ENCODE measurements at places on chromosomes 11 and 22.
A peak's percentile ranks its signal among the peaks of the same experiment; 100 is the strongest.

- no peak for DNase-seq
Measured at GRCh38 chr11:27087432-27087831, 46.8 kb downstream of the BBOX1 start.

GRCh38 chr22:46792841-46793261 is 30.4 kb downstream of the TBC1D22A start:
- no peak for DNase-seq

GRCh38 chr22:35128637-35129036 is 62.7 kb downstream of the ISX start:
- DNase-seq = no peak

GRCh38 chr11:128574576-128575011 is 12.8 kb downstream of the ETS1 start:
- no peak for DNase-seq

DNA sequence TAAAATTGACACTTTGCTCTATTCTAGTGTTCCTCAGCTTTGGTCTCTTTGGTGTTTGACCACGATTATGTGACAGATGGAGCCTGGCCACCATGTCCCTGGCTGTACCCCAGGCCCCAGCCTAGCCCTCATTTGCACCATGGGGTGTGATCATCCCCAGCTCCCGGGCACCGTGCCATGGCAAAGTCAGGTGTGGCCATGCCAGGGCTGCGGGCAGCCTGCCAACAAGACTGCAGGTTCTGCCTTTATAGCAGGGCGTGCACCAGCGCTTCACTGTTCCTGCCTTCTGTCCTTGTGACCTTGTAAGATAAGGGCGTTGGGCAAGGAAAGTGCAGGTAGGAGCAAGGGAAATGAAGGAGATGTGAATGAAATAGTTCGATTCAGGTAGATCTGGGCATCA is 22.4 kb upstream of the APOBEC3A start:
- peak; percentile 11 for DNase-seq

GRCh38 chr11:110085255-110085838 is 7.8 kb upstream of the ZC3H12C start:
- no peak for DNase-seq

GRCh38 chr11:94851864-94852636 is 83.9 kb downstream of the AMOTL1 start:
- DNase-seq = no peak

DNA sequence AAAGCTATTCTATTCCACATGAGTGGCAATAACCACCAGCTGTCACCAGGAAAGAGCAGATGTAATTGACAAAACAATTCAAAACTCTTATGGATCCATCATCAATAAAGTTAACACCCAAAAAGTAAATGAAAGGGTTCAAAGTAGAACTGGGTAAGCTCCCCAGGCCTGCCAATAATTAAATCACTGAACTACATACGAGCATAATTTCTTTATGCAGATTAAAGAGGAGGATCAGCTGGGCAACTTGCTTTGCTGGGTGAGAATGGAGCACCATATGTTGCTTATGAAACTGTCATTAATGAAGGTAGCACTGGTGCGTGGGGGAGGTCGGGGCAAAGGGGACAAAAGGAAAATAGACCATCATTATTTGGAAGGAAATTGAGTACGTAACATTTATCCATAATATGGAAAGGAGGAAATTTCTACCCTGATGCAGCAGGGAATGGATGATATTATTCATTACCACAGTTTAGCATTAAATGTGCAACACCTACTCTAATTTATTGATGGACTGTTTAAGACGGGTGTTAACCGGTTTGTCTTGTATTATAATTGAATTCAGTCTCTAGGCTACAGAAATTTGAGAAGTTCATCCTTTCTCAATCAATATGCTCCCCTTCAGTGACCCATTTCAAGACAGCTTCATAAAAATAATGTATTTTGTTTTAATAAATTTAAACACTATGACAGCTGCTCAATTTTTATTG is 315.9 kb downstream of the CADM1 start:
- no peak for DNase-seq

DNA sequence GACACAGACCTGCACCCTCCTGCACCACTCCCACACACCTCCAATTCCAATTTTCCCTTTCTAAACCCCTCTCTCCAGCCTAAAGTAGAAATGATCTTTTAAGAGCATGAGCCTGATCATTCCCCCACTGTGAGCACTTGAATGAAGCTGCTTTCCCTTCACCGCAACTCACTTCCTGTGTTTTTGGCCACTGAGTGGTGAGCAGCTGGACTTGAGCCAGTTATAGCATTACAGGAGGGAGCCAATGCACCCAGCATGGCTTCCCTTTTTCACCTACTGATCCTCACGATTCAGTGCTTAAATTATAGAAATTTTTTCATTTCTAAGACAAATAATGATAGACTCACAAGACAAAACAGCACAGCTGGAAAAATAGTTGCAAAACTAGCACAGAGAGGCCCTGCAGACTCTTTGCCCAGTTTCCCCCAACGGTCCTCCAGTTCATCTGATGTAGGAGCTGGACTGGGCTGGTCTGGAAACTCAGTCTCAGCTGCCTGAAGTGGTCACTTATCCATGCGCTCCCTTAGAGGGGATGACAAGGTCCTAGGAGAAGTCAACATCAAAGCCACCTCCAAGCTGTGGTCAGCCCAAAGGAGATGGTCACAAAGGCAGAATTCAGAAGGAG is 9.7 kb upstream of the APOL4 start:
- DNase-seq = no peak

- no peak for DNase-seq
Measured at GRCh38 chr11:63511048-63511748, 5.3 kb downstream of the LGALS12 start.

DNA sequence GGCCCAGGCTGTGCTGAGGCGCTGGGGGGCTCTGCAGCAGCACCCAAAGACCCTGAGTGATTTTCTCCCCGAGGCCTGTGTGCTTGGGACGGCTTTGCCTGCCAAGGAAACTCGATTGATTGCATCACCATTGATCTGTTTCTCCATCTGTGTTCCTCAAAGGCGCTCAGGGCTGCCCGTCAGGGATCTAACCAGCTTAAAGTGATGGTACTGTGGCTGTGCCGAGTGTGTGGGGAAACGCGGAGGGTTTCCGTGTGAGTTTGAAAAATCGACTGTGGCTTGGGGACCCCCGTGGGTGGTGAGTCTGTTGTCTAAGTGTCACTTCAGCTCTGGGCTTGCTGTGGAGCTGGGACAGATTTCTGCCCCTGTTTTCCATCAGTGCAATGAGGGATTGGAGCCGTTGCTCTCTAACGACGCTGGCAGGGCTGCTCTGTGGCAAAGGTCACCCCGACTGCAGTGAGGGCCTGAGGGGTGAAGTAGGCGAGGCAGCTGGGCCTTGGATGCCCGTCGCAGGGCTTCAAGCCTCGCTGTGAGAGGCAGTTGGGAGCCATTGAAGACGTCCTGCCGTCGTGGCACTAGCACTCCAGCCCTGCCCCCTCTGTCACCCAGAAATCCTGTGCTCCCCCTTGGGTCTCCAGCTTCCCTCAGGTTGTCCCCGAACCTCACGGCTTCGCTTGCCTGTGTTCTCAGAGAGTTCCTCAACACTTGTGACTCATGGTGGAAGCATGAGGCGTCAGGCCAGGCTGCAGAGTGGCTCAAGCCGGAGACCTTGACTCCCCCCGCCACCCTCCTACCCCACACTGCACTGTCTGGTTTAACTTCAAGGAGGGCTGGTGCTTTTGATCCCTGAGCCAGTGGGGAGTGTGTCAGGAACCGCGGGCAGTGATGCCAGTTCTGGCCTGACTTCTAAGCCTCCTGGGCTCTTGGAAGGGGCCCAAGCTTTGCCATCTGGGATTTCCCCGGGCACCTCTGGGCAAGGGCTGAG is 21.8 kb downstream of the CACNA1I start:
- no peak for DNase-seq

GRCh38 chr11:68517121-68517741 is 56.7 kb downstream of the PPP6R3 start:
- no peak for DNase-seq

GRCh38 chr11:9385327-9385899 is 961 bp downstream of the IPO7 start:
- DNase-seq = peak; percentile 54

GRCh38 chr11:23124996-23125395 is 264.7 kb upstream of the CCDC179 start:
- no peak for DNase-seq

GRCh38 chr11:110367571-110367970 is 62.2 kb upstream of the FDX1 start:
- DNase-seq = no peak

DNA sequence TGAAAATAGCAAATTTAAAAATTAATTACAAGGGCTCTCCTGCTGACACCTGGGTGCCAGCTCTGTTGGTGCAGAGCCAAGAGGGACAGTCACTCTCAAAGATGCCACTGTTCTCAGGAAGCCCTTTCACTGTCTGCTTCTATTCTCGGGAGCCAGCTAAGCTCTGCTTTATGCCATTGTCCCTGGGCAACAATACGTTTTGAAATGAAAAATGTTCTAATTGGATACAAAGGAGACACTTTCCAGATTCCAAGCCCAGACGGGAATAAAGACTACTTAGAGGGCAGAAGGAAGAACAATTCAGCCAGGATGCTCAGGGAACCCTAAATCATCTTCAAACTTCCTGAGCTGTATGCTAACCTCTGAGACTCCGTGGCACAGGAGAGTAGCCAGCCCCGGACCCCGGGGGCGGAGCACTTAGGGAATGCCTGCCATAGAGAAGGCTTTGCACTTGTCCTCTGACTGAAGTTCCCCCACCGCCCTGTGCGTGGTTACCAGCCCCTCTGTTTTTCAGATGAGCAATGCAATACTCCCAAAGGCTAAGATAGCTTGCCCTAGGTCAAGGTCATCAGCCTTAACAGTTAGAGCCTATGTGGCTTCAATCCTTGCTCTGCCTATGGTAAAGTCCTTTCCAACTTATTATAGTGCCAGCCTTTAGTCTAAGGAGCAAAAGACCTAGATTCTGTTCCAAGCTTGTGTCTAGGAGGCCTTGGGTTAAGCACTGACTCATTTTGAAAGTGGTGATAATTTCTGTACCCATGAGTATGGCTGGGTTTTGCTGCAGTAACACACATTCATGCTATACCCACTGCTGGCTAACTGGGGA is 150.9 kb downstream of the CACNA1I start:
- DNase-seq = no peak

DNA sequence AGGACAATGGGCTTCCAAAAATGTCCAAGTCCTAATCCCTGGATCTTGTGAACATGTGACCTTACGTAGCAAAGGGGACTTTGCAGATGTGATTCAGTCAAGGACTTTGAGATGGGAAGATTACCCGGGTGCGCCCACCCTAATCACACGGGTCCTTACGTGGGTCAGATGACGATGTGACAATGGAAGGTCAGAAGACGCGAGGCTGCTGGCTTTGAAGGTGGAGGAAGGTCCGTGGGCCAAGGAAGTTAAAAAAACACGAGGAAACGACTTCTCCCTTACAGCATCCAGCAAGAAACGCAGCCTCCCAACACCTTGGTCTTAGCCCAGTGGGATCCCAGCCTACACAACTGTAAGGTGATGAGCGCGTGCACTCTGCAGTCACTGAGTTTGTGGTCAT is 860.1 kb downstream of the TBC1D22A start:
- DNase-seq = no peak

GRCh38 chr11:111776398-111777093 is 10.4 kb upstream of the PPP2R1B start:
- no peak for DNase-seq
